ENCODE measurements at places on chromosomes 7 and 10. TPM values are rescaled to one million over a fixed set of nuclear protein-coding genes. Genes with fewer than 3 reads are reported as not detected.

DNA sequence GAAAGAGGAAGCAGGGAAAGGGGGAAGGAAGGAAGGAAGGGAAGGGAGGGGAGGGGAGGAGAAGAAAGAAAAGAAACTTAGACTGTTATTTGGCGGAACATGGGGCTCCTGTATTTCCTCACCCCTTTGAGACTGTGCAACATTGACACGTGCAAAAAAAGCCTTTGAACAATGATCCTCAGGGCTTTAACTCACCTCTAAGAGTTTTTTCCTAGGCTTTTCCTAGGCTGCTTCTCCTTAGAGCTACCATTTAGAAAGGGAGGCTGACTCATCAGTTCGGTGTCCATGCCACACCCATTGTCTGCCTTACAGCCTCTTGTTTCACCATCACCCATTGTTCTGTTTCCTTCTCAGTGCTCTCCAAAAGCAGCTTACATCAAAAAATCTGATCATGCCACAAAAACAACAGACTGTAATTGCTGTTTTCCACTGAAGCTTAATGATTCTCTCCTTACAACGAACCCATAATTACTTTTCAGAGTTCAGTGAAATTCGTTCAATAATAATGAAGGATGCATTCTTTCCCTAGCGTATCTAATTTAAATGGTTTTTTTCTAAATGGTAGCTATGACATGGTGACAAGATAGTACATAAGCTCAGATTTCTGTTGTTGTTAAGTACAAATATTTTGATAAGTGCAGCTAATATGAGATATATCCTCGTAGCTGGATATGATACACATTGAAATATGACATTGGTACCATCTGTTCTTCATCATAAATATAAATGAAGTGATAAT is 90.8 kb downstream of the PRLHR start:
- no peaks in the 10 kb centered on the region for H3K27me3 ChIP-seq
- DNase-seq: peak; percentile 44
- H3K4me1 ChIP-seq: no peaks in the 10 kb centered on the region
- H3K4me3 ChIP-seq: no peak overlapping the region
- H3K27ac ChIP-seq: no peak overlapping the region

DNA sequence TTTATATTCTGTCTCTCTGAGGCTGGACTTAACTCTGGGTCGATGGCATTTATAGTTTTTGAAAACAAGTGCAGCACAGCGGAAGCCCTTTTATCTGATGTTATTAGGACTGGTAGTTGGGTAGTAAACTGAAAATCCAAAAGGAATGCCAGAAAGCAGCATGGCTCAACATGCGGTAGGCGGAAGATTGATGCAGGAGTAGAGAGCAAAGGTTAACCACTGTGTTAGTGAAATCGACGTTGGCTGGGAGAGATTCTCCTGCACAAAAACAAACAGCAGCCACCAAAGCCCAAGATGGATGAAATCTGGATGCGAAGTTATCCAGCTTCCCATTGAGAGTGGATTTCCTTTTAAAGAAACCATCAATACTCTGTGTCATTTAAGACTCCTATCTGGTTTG is 54.5 kb upstream of the EMX2 start:
- no peaks in the 10 kb centered on the region for H3K36me3 ChIP-seq
- no peak overlapping the region for H3K27ac ChIP-seq
- H3K4me1 ChIP-seq: peaks cover 7% of the 10 kb centered on the region
- no peak for DNase-seq
- H3K4me3 ChIP-seq: no peak overlapping the region
- no peaks in the 10 kb centered on the region for H3K27me3 ChIP-seq

- no peaks in the 10 kb centered on the region for H3K36me3 ChIP-seq
- no peaks in the 10 kb centered on the region for H3K27me3 ChIP-seq
- H3K4me3 ChIP-seq: no peak overlapping the region
Observed at GRCh38 chr10:89364531-89364930, 13.3 kb upstream of the IFIT1B start.

GRCh38 chr10:80596391-80597257 is 58.9 kb downstream of the SH2D4B start:
- no peaks in the 10 kb centered on the region for H3K4me1 ChIP-seq
- no peak for DNase-seq
- H3K27me3 ChIP-seq: no peaks in the 10 kb centered on the region
- H3K4me3 ChIP-seq: no peak overlapping the region

- no peaks in the 10 kb centered on the region for H3K27me3 ChIP-seq
- no peak overlapping the region for H3K27ac ChIP-seq
- no peak overlapping the region for H3K4me3 ChIP-seq
- DNase-seq: no peak
Observed at GRCh38 chr7:106348231-106348630, 63.4 kb upstream of the NAMPT start.

Gene ZNF488
- total RNA-seq: not detected

Gene LIPK
- total RNA-seq: not detected

Gene LEP
- 7.4 TPM for total RNA-seq

Gene CAV1
- total RNA-seq: 162 TPM

Gene MRLN
- total RNA-seq: not detected

Gene OLAH
- total RNA-seq: 4.9 TPM

Gene CPVL
- total RNA-seq: 9.6 TPM
